ENCODE measurements at places on chromosomes 5 and 9.

- no peak for DNase-seq
Measured at GRCh38 chr5:143679777-143680176, 132.2 kb upstream of the HMHB1 start.

DNA sequence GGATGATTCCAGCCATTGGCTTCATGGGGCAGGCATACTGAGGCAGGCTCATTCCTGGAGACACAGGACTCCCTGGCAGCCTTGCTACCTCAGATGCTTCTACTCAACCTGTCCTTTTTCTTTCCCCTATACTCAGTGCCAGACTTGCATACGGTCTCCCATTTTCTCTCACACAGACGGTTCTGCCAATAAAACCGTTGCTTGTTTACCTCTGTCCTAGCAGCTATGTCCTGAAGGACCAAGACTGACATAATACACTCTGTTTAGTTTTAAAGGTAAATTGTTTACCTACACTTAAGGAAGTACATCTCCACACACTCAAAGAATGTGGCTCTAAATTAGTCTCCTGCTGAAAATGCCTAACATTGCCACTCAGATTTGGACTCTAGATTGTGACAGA lies 151.0 kb upstream of the RFX3 start:
- DNase-seq, result no peak

- no peak for DNase-seq
Measured at GRCh38 chr5:55437859-55438206, 96.9 kb downstream of the PLPP1 start.

DNA sequence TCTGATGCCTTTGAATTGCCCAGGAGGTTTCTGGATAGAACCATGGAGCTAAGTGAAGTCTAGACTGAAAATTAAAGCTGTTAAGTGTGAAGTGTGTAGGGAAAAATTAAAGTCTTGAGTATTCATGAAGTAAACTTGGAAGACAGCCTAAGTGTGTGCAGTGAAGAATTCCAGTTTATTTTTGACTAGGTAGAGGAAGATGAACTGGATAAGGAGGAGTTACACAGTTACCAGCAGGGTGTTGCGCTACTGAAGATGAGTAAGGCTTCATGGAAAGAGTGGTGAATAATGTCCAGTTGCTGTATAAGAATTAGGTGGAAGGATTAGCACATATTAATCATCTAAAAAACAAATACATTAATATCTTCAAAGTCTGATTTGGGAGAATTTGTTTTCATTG lies 5.7 kb upstream of the CHD1 start:
- no peak for DNase-seq
